ENCODE measurements at places on chromosomes 5 and 9.

DNA sequence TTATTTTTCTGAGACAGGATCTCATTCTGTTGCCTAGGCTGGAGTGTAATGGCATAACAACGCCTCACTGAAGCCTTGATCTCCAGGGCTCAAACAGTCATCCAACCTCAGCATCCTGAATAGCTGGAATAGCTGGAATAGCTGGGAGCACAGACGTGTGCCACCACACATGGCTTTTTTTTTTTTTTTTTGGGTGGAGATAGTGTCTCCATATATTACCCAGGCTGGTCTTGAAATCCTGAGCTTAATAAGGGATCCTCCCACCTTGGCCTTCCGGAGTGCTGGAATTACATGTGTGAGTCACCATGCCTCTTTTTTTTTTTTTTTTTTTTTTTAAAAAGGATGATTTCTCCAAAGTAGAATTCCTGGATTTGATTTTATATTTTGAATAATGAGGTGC is 60.7 kb downstream of the NSD1 start:
- DNase-seq = no peak

DNA sequence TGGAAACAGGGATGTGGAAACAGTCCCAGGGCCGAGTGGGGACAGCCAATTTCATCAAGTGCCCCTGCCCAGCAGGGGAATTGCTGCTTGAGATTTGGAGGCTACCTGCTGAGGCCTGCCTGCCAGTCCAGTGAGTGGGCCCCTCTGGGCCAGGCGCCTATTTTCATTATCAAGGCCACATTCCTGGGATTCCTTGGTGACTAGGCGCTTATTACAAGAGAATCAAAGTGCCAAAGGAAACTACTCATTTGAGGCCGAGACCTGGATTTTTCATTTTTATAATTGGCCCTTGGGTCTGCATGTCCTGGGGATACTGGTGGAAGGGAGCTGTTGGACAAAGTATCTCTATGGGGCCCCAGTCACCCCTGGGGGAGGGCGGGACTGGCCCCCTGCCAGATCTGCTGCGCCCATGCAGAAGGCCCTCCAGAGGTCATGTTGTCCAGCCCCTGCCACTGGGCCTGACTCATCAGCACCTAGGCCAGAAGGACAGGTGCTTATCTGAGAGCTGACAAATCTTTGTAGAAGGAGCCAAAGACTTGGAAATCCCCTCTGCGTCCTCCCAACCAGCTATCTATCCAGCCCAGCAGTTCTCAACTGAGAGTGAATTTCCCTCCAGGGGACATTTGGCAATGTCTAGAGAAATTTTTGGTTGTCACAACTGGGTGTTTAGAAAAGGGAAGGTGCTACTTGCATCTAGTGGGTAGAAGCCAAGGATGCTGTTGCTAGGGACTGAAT is 45.6 kb downstream of the FOXI1 start:
- DNase-seq = no peak

DNA sequence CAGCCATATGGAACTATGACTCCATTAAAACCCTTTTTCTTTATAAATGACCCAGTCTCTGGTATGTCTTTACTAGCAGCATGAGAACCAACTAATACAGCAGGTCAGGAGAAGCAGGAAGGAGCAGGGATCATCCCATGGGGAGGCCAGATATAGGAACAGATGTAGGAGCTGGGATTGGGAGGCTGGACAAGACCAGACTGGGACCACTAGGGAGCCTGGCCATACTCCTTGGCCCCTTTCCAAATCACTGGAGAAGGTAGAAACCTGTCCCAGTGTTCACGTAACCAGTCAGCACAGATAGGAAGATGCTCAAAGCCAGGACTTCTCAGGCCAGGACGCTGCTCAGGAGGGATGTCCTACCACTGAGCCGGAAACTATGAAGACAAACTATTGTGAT is 95.5 kb downstream of the LMX1B start:
- DNase-seq = no peak

DNA sequence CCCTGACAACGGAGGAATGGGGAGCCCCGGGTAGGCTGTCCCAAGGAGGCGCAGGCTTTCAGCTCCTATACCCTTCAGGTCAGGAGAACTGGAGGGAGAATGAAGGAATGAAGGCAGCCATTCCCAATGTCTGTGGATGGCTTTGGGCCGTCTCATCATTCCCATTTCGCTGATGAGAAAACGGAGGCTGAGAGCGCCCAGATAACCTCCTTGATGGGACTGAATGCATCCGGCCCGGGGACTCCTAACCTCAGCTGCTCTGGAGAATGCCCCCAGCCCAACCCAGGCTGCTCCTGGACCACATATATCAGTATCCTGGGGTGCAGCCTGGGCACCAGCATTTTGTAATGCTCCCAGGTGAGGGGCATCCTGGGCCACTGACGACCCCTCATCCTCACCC is 52.6 kb upstream of the RNU6ATAC start:
- no peak for DNase-seq

DNA sequence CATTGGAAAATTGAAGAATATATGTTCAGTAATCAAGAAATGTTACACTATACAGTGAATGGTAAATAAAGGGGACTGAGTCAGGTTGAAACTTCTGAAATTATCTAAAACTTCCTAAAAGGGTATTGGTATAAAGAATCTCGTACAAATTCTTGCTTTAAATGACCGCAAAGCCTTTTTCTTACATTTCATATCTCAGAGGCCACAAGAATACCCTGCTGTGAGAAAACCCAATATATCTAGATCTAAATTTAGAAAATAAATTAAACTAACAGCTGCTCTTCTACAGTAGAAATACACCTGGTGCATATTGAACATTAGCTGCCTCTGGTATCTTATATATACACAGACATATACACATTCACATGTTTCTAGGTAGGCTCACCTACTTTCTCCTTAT is 221.7 kb downstream of the PCSK5 start:
- no peak for DNase-seq

GRCh38 chr5:178382754-178383164 is 150.2 kb upstream of the PHYKPL start:
- no peak for DNase-seq

- DNase-seq = no peak
Observed at GRCh38 chr5:180553530-180553929, 37.8 kb downstream of the SCGB3A1 start.

GRCh38 chr9:98903961-98904411 is 39.7 kb upstream of the COL15A1 start:
- DNase-seq = no peak

DNA sequence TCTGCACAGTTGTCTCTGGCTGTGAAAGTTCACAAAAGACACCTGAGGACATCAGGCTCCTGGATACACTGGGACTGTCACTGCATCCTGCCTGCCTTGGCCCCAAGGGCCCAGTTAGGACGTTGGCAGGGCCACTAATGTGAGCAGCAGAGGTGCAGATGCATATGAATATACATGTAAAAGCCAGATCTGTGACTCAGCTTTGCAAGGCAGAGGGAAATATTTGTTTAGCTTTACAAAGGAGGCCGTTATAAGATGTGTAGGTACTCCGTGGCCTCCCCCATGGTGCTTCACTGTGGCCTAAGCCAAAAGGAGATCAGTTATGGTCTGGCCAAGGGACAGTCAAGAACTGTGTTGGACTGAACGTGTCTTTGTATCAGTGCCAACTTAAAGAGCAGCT is 4.1 kb upstream of the C1QTNF3 start:
- no peak for DNase-seq

Measured in bone marrow (tissue), 2 donors.